ENCODE measurements at places on chromosomes 5 and 9.

DNA sequence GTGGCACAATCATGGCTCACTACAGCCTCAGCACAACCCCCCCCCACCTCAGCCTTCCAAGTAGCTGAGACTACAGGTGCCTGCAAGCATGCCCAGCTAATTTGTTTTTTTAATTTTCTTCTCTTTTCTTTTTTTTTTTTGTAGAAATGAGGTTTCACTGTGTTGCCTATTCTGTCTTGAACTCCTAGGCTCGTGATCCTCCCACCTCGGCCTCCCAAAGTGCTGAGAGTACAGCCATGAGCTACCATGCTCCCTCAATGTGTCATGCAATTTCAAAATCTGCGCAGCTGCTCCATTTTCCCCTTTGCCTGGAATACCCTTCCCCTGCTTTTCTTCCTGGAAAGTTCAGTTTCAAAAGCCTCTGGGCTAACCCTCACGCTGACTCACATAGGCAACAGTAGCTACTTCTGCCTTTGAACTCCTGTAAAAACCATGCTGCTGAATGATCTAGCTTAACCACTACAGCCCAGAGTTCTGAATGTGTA is 71.0 kb upstream of the IL7R start:
- no peak for DNase-seq

DNA sequence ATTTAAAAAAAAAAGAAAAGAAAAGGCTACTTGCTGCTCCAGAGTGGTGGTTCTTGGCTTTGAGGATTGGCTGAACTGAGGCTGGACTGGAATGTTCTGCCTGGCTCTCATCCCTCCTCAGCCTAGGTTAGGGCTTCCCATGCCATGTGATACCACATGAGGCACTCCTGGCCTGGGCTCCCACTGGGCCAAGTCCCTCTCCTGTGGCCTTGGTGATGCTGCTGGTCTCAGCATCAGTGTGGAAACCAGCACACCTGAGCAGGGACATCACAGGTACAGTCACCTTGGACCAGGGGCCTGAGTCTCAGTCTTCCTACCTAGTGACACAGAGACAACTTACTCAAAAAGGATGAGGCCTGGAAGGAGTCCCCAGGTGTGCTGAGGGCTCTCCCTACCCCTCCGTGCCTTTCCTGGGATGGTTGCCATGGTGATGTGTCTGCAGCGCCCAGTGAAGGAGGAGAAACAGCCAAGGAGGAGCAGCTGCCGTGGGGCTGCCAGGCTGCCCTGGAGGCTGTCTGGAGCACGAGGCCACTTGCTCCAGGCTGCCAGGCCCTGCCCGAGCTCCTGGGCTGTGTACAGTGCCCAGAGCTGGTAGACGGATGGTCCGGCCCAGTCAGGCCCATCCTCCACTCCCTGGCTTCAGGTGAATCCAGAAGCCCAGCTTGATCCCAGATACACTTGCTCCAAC is 71.0 kb downstream of the WNK2 start:
- no peak for DNase-seq

- no peak for DNase-seq
Measured at GRCh38 chr5:137761566-137761965, 7.4 kb upstream of the HNRNPA0 start.

GRCh38 chr5:36521838-36522745 is 84.3 kb upstream of the SLC1A3 start:
- no peak for DNase-seq

DNA sequence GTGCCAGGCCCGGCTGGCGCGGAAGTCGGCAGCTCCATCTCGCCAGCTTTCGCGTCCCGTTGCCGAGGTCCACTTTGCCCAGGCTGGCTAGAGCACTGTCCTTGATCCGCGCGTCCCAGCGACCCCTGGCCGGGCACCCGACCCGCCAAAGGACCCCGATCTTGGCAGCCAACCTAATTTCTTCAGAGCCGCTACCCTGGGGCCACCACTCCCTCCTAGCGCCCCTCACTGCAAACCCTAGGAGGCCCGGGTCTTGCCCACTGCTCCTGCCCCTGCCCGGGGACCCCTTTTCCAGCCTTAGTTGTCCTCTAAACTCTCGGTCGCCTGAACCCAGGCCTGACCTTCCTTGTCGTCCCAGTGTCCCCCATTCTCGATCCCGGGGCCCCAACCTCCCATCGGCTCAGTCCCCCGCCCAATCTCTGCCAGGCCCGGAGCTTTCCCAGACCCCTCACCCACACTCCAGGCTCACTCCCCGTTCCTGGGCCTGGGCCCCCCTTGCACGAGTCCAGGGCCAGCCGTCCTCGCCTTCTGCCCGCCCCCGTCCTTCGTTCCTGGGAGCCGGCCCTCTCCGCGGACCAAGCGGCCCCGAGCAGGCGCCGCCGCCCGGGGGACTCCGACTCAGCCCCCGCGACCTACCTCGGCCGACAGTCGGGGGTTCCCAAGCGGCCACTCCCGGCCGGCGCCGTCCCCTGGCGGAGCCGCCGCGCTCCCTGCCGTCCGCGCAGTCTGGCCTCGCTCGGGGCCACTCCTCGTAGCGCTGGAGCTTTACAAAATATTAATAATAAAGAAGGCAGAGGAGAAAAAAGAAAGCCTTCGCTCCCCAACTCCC is 701 bp upstream of the LMX1B start:
- DNase-seq, result no peak

DNA sequence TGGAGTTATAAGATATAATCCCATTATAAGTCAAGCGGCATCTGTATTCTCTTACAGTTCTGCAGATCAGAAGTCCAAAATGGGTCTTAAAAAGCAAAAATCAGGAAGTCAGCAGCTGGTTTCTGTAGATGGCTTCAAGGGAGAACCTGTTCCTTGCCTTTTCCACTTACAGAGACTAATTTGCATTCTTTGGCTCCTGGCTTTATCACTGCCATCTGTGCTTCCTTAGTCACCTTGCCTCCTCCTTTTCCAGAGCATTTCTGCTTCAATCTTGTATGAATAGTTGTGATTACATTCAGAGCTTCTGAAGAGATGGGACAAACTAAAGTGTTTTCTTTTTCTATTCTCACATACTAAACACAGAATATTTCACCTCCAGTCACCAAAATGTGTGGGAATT is 647.3 kb upstream of the GRAMD2B start:
- no peak for DNase-seq

DNA sequence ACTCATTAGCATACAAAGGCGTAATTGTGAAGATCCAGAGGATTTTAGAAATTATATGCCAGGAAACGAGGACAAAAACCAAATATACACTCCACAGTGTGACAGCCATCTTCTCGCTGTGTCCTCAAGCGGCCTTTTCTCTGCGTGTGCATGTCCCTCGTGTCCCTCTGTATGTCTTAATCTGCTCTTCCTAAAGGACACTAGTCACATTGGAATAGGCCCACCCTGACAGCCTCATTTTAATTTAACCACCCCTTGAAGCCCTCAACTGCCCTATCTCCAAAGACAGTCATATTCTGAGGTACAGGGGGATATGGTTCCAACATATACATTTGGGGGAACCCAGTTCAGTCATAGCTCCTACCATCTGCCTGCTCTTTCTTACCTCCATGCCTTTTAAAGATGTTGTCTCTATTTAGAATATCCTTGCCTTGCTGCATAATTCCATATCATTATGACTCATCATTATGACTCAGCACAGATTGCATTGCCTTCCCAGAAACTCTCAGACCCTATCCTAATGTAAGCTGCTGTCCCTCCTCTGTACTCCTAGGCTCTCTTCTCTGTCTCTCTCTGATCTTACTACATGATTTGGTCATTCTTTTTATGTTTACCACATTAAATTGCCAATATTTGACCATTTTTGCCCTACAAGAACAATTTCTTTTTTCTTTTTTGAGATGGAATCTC is 210.9 kb downstream of the AOPEP start:
- DNase-seq, result peak; percentile 77
